ENCODE measurements at places on chromosomes 6 and 20.

DNA sequence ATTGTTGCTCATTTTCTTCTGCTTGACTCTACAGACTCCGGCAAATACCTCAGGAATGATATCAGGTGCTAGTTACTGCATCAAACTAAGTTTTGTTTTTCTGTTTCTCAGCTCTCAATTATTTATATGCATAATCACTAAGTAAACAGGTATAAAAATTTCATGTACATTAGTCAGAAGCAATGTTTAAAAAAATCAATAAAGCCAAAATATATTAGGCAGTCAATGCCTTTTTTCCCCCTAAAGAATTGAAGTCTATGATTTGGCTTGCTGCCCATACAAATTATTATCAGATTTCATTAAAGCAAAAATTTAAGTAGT lies 20.6 kb upstream of the MRS2 start:
- DNase-seq: no peak

DNA sequence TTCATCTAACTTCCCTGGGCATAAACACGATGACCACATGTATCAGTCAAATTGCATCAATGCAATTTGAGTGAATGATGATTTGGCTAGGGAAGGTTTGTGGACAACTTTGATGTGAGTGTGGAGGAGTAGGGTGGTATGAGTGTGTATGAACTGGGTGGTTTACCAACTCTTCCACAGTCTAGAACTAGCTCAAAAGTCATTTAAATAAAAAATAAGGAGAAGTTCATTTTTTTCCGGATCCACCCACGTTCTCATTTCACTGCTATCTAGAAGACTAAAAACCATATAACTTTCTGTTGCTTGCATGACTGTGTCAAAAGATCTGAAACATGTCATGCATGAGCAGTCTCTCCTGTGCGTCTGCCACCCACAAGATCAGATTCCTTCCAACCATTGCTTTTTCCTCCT lies 23.6 kb downstream of the SLC35D3 start:
- no peak for DNase-seq

- no peak for DNase-seq
Measured at GRCh38 chr20:2922957-2923356, 49.7 kb downstream of the PTPRA start.

DNA sequence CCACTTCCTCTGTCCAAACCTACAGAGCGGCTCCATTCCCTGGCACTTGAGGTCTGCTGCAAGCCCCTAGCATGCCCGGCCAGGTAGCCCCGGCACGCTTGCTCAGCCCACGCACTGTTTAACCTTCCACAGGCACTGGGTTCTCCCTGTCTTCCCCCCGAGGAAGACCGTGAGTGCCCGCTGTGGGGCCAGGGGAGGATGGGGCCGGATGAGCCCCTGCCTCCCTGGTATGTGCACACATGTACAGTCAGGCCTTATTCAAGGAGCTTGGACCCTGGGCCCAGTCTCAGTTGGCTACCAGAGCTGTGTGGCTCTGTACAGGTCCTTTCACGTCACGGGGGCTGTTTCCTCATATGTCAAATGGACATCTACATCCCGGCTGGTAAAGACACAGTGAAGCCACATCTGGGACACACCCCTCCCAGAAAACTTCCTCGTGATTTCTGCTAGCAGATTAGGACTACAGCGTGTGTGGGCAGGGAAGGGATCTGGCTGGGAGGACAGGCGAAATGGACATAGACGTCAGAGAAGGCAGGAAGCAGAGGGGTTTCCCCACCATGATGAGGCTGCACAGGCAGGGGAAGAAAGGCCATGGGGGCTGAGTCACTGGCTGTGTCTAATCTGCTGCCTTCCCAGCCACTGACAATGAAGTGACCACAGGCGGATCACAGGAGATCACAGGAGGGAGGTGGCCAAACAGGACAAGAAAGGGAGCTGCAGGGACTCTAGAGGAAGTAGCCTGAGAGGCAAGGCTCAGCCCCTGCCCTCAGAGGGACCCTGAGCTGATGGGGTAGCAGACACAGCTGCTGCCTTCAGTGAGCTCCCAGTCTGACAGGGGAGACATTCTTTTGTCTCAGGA lies 62.9 kb downstream of the MRPL14 start:
- no peak for DNase-seq
